ENCODE measurements at places on chromosomes 6 and 20.
A peak's percentile ranks its signal among the peaks of the same experiment; 100 is the strongest.

DNA sequence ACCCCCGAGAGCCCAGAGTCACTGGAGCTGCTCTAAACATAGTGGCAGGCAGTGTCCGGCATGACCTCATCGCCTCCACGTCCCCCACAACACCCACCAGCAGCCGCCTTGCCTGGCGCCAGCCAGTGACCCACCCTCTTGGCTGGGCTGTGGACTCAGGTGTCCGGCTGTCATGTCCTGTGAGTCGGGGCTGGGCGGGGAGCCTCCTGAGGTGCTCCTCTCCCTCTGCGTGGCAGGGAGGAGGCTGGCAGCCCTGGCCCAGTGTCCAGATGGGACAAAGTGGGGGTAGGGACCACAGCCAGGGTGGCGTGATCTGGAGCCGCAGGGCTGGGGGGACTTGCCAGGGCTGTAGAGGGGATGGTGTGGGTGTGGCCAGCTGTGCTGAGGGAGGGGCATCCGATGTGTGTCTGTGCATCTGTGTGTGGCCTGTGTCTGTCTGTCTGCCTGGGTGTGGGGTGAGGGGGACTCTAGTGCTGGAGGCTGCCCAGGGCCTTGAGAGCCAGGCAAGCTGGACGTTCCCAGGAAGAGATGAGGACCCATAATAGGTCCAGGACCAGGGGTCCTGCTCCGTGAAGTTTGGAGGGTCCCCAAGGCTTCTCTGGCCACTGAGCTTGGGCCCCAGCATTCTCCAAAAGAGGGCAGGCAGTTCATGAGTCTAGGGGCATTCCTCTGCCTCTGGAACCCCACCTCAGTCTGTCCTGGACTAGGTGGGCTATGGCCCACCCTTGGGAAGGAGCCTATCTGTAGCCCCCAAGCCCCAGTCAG, 2.3 kb upstream of the SOX18 start:
- no peak for DNase-seq

DNA sequence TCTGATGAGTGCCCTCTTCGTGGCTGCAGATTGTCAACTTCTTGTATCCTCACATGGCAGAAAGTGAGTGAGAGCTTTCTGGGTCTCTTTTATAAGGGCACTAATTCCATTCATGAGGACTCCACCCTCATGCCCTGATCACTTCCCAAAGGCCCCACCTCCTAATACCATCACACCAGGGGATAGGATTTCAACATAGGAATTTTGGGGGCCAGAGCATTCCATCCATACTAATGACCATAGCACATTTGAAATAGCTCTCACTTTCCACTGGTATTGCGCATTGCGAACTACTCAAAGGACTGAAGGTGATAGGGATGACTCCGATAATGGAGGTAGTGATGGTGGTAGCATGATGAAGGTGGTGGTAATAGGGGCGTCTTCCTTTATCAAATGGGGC, 324.3 kb downstream of the PRL start:
- no peak for DNase-seq

- no peak for DNase-seq
These were observed 14.7 kb downstream of the COL20A1 start for GRCh38 chr20:63307538-63308217.

DNA sequence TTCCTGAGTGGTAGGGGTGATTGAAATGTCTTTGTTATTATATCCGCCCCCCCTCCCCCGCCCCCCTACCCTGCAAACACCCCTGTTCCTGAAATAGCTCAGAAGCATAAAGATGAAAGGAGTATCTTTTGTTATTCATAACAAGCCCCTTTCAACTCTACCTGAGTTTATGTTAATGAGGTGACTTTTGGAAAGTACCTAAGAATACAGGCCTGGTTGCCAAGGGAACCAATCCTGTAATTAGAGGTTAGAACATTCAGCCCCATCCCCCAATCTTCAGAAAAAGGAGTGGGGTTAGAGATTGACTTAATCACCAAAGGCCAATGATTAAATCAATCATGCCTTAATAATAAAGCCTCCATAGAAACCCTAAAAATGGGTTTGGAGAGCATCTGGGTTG, 979.2 kb upstream of the GJE1 start:
- DNase-seq, result no peak

DNA sequence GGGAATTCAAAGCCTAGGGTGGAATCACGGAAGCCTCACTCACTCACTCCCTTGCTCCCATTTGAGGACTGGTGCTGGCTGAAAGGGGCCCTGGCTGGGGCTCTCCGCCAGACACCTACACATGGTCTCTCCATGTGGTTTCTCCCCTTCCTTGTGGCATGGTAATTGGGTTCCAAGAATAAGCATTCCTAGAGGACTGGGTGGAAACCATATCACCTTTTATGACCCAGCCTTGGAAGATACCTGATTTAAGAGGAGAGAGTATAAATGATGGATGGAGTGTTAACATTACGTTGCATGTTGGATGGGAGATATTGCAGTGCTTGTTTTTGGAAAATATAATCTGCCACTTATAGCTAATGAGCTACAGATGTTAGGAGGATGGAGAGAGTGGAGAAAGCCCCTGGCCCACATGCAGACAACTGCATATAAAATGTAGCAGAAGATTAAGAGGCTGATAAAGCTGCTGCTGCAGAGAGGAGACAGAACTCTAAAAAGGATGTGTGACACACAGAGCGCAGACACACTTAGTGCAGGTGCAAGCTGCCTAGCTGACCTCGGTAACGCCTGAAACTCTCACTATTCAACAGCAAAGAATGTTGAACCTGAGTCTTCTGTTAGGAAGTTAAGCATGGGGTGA, 23.3 kb upstream of the CDKN1A start:
- DNase-seq, result no peak

DNA sequence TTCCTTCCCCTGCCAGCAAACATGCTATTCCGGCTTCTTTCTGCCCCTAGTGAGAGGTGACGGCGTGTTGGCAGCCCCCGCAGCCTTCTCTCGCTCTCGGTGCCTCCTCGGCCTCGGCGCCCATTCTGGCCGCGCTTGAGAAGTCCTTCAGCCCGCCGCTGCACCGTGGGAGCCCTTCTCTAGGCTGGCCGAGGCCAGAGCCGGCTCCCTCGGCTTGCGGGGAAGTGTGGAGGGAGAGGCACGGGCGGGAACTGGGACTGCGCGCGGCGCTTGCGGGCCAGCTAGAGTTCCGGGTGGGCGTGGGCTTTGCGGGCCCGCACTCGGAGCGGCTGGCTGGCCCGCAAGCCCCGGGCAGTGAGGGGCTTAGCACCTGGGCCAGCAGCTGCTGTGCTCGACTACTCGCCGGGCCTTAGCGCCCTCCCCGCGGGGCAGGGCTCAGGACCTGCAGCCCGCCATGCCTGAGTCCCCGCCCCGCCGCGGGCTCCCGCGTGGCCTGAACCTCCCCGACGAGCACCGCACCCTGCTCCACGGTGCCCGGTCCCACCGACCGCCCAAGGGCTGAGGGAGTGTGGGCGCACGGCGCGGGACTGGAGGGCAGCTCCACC, 20.0 kb upstream of the PXDC1 start:
- no peak for DNase-seq

DNA sequence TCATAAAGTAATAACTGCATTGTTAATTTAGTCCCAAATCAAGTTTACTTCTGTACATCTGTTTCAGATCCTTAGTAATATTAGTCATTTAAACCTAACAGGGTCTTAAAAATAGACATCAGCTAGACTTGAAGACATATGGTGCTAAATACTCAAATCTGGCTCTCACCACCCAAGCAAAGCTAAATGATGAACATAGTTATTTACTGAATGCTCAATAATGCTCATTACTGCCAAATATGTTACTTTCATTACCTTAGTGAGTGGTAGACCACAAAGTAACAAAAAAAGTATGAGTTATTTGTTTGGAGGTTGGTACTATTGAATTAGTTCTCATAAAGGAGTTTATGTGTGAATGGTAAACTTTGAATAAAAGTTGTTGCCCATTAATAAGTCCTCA, 502.1 kb downstream of the PKHD1 start:
- no peak for DNase-seq

- DNase-seq, result no peak
These were observed 185.0 kb downstream of the CENPW start for GRCh38 chr6:126524811-126525326.

DNA sequence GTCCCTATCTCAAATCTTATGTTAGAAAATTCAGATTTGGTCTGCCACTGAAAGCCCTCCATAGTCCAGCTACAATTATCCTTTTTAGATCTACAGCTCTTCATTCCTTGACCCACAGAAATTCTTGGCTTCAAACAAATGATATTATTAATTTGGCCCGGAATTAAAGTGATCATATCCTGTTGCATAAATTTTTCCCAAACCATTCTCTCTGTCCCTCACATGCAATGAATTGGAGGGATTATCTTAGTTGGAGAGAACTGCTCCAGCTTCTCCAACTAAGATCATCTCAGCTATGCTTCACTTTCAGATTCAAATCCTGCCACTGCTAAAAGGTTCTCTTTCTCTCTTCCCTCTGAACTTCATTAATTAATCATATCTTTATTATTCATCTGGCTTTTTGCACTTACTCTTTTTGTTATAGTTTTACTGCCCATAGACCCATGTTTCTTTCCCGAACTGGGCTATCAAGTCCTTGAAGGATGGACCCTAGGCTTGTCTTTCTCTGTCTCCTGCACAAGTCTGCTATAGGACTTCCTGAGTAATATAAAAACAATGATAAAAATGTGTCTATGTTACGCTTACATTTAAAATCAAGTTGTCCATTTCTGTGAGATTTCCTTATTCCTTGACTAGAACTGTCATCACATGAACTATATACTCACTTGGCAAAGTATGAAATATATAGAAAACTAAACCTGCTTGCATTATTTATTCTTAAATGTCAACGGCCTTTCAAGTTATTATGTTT, 493.9 kb upstream of the MARCKS start:
- DNase-seq, result no peak

DNA sequence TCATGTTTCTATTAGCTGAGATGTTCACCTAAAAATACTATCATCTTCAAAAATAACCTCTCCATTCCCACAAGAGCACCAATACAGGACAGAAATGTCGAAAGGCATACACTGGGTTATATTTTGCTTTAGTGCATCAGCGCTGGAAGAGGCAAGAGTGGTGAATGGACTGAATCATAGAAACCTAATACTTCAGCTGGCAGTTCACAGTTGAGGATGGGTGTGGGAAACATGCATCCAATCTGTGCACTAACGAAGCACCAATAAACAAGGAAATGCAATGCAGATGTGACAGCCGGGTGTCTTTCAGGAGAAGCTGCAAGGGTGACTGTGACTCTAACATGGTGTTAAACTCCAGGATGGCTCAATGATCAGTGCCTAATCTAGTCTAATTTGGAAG, 365.8 kb downstream of the ESR1 start:
- no peak for DNase-seq

GRCh38 chr6:167735084-167735950, 91.4 kb upstream of the AFDN start:
- no peak for DNase-seq

DNA sequence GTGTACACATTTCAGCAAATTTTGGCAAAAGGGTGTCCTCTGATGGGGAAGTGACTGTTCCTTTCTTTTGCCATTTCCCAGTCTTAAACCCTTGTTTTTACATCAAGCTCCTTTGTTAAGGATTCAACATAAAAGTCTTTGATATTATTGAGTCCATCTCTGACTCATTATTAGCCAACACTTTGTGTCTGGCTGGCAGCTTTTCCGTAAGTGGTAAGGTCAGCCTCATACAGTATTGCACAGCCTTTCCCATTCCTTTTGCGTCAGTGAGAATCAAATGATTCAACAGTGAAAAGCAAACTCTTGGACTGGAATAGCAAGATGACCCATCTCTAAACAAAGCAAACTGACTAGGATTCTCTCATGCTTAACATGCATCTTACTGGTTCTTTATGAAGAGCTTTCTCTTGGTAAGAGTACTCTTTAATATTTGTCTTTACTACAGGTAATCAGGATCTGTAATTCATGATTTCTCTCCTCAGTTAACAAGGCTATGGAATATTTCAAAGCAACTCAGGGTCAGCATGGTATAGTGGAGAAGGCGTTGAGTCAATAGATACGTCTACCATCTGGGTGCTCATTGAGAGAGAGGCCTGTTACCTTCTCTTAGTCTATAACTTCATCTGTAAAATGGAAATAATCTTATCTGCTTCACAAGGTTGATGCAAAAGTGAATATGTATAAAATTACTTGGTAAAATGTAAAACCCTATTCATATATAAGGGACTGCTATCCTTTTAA, 183.6 kb downstream of the PRL start:
- DNase-seq, result peak; percentile 83

DNA sequence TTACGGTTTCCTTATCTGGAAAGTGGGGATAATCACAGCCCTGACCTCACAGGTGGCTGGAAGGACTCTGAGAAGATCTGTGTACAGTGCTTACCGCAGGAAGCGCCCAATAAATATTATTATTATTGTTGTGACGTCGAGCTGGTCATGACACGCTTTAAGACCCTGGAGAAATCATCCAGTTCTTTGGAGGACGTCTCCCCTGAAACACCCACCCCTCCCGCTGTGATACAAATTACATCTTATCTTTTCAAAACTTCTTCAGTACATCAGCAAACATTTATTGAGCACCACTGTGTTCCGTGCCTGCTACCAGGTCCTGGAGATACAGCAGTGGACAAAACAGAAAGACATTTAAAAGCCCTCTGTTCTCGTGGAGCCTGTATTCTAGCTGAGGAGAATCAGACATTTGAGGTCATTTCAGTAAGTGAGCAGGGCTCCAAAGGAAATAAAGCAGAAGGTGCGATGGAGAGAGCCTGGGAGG, 118.7 kb downstream of the CEBPB start:
- DNase-seq, result no peak

DNA sequence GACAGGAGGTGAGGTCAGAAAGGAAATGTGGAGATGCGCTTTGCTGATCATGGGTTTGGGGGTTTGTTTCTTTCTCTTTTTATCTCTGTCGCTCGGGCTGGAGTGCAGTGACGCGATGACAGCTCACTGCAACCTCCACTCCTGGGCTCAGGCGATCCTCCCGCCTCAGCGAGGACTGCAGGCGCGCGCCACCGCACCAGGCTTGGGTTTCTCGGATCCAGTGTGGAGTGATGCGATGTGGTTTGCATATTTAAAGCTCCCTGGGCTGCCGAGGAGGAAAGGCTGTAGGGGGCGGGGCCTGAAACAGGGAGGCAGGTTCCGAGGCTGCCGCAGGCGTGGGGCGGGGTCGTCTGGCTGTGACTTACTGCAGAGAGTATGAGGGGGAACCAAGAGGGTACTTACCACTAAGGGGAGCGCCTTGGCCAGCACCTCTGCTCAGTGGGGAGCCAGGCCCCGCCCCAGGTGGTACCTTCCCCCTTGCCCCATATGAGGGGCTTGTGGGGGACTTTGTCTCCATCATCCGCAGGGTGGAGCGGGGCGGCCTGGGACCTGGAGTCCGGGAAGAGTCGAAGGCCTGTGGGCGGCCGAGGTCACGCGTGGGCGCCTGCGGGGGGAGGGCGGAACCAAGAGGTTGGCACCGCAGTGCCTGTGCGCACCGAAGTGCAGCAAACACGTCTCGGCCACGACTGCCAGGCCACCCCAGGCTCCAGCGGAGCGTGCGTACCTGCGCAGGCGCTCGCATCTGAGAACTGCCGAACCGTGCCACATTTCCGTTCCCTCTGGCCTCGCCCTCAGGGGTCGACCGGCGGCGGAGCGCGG, 12.7 kb upstream of the BAK1 start:
- no peak for DNase-seq

DNA sequence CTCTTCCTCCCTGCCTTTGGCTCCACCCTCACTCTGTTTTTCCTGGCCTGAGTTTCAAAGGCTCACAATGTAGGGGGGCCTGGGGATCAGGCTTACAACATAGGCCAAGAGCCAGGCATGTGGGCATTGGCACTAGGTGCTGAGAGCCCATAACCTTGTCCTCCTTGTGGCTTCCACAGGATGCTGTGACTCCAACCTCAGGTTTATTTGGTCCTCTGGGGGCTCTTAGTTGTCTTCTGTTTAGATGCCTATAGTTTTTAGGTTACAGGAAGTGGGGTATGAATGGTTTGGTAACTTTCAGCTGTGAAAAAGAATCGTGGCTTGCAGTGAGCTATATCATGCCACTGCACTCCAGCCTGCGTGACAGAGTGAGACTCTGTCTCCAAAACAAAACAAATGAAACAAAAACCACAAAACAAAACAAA, 25.6 kb downstream of the MMP24 start:
- no peak for DNase-seq

Data from HS-5 (cell line).